Sciatic nerve (tissue), 2 donors: ENCODE measurements at places on chromosomes 3 and 15. TPM values are rescaled to one million over a fixed set of nuclear protein-coding genes. Genes with fewer than 3 reads are reported as not detected.

GRCh38 chr15:101500865-101501551, 11.5 kb upstream of the PCSK6 start:
- DNase-seq, result no peak

GRCh38 chr3:85487375-85487774, 528.6 kb downstream of the CADM2 start:
- no peak for DNase-seq

- no peak for DNase-seq
Measured at GRCh38 chr15:32834156-32834555, 116.4 kb downstream of the GREM1 start.

DNA sequence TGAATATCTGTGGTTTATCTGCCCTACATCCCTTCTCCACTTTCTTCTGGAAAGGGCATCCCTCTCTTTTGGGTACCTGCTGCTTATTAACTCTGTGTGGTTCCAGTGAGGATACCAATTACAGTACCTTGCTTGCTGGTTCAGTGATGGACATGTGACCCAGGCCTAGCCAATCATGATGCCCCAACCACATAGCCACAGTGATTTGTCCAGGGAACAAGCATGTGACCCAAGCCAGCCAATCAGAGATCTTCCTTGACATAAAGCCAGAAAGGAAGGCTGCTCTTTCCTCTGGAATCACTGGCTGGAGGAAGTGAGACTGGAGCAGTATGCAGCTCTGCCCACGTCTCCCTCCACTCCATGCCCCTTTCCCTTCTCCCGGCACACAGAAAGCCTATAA, 10.9 kb upstream of the TMEM158 start:
- DNase-seq, result no peak

- no peak for DNase-seq
Measured at GRCh38 chr3:106473576-106474475, 605.0 kb upstream of the CBLB start.

The CCR4 gene
- total RNA-seq, result 0.27 TPM

The KNG1 gene
- not detected for total RNA-seq

The MYLK gene
- 51.1 TPM for total RNA-seq

The SLC27A2 gene
- 0.36 TPM for total RNA-seq

The TIGIT gene
- total RNA-seq, result 1.1 TPM
